Colonic mucosa (tissue), 4 donors: ENCODE measurements at places on chromosomes 13 and 19.

- no peak for DNase-seq
These were observed 221.5 kb downstream of the TEX29 start for GRCh38 chr13:111541752-111542529.

DNA sequence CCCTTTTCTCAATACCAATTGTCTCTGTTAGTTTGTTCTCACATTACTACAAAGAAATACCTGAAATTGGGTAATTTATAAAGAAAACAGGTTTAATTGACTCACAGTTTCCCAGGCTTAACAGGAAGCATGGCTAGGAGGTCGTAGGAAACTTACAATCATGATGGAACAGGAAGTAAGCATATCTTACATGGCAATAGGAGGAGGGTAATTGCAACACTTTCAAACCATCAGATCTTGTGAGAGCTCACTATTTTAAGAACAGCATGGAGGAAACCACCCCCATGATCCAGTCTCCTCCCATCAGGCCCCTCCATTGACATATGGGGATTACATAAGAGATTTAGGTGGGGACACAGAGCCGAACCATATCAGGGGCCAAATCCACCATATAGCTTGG, 1210.1 kb upstream of the SPRY2 start:
- no peak for DNase-seq

- no peak for DNase-seq
These were observed 14.1 kb downstream of the KLF2 start for GRCh38 chr19:16338470-16339360.

- DNase-seq, result no peak
These were observed 14.6 kb upstream of the USE1 start for GRCh38 chr19:17200408-17201079.

DNA sequence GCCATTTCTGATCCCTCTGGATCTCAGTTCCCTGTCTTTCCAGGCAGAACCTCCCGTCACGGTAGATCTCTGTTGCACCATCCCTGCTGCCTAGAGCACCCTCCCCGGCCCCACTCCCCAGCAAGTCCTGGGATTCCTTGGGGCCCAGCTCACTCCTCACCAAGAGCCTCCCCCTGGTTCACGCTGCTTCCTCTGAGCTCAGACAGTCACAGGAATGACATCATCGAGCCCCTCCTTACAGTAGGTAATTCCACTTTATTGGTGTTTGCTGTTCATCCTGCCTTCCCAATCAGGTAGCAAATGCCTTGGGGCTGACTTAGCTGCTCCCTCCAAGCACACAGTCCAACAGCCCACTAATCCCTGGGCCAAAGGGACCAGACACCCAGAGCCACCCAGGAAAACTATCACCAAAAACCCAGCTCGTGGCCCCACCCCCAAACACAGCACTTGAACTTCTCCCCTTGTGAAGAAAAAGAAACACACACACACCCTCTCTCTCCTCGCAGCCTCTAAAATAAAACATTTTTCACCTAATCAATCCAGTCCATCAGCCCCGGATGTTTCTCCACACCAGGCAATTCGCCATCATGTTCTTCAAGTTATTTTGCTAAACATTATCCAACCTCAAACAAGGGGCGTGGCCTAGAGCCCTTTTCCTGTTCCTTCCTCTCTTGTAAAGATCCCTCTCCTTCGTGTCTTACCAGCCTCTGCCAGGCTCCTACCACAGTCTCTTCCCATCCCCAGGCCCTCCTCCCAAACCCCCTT, 2.5 kb downstream of the NAPA start:
- DNase-seq, result peak; percentile 87

- DNase-seq, result no peak
These were observed 373.0 kb downstream of the SLC7A1 start for GRCh38 chr13:29222458-29222857.

DNA sequence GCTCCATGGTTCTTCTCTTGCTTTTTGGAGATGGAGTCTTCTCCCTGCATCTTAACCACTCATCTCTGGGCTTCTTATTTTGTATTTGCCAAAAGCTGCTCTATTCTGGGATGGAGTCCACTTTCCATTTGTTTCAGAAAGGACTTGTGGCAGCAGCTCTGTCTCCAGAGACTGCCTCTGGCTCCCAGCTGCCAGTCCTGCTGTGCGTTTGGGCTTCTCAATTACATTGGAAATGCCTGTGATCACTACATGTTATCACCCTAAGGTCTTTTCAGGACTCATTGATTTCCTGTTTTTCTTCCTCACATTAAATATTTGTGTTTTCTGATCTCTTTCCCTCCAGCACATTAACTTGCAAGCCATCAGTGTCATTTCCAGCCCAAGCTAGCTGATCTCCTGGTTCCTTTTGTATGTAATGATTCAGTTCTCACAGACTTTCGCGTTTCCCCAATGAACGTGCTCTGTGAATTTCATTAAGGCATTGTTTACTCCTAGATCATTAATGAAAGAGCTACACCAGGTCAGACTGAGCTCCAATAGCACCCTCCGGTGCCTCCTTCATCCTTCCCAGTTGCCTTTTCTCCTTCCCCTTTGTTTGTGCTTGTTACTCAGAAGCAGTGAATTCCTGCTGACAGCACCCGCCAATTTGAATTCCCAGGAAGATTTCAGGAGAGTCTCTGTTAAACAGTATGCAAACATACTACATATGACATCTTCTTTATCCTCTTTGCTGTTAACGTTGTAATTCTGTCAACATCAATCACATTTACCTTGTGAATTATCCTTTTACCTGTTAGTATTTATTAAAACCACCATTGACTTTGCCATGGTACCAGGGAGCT, 3.0 kb downstream of the CBY2 start:
- DNase-seq, result no peak

DNA sequence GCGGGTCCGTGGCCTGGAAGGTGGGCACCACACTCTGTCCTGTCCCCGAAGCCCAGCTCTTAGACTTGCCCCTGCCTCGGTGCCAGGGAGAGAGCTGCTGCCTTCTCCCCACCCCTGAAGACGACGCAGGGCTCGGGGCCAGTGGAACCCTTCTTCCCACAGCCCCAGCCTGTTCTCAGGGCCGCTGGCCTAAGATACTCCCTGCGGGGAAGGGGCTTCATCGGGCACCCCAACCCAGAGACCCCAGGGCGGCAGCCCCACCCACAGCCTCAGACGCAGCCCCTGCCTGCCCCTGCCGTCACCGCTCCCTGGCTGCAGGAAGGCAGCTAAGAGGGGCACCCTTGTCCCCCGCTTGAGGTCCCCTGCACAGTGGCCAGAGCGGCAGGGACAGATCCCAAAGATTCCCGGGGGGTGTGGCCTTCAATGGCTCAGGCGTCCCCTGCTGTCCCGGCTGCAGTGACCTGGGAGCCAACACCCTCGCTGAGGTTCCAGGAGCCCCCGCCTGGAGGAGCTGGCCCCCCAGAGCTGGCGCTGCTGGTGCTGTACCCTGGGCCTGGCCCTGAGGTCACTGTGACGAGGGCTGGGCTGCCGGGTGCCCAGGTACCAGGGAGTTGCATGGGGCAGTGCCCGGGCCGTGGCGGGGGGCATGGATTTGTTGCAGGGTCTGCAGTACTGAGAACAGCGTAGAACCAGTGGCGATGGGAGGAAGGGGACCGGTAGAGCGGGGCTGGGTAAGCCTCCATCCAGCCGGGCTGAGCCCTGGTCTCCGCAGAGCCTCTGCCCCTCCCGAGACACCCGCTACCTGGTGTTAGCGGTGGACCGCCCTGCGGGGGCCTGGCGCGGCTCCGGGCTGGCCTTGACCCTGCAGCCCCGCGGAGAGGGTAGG, 1.0 kb downstream of the AMH start:
- DNase-seq, result no peak

DNA sequence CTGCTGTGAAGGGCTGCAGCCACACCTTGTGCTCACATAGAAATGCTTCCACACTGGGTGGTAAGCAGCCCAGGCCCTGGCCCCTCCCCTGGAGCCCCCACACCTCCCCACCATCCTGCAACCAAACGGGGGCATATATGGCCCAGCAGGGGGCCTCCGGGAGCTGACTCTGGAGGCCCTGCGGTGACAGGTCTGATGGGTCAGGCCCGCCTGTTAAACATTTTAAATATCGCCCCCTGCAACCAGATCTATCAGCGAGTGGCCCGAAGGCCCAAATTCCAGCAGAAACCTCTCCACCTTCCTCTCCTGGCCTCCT, 48.0 kb upstream of the KATNAL1 start:
- no peak for DNase-seq

DNA sequence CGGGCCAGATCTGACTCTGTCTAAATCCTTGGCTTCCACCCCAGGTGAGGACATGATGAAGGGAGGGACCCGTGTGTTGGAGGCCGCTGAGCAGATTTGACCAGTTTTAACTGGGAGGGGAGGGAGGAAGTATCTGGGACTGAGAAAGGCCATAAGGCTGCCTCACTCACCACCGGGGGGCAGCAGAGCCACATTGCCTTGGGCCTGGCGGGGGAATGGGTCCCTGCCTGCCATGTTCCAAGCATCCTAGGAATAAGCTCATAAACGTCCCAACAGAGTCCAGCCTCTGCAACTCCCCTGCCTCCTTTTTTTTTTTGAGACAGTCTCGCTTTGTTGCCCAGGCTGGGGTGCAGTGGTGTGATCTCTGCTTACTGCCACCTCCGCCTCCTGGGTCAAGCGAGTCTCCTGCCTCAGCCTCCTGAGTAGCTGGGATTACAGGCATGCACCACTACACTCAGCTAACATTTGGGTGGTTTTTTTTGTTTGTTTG, 15.5 kb downstream of the MAST3 start:
- DNase-seq, result peak; percentile 96

DNA sequence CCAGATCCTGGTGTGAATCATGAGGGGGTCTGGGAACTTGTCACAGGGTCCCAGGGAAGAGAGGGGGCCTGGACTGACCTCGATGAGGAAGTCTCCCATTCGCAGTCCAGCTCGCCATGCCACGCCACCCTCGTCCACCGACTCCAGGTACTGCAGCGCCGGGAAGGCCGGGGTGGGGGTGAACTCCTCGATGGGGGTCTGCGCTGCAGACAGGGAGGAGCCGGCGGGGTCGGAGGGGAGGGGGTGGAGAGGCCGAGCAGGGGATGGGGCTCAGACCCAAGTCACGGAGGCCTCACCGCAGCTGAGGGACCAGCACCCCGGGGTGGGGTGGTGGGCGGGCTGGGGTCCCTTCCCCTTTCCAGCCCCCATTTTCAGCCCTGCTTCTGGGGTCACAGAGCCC, 30.8 kb downstream of the SHANK1 start:
- no peak for DNase-seq

DNA sequence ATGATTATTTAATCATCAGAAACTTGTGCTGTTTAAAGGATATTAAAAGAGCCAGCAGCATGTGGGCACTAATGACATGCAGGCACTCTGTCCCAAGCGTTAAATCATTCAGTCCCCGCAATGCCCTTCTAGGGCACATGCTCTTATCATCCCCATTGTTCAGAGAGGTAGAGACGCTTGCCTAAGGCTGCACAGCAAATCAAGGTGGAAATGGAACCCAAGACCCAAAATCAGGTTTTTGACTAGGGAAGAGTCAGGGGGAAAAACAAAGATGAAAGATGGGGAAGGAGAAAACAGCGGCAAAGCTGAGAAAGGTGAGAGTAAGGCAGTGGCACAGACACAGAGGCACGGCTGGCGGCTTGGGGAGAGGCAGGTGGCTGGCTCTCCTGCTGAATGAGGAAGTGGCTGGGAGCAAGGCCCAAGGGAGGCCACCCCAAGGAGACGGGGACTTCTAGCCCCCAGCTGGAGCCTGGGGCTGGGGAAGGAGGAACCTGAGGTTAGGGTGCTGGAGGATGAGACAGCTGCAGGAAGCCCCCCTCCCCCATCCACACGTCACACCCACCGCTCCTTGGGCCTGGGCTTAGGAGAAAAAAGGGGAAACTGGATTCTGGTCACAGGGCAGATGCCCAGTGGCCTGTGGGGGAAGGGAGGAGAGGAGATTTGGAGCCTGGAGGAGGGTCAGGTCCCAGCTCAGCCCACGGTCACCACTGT, 1.0 kb upstream of the TYROBP start:
- DNase-seq, result peak; percentile 56

DNA sequence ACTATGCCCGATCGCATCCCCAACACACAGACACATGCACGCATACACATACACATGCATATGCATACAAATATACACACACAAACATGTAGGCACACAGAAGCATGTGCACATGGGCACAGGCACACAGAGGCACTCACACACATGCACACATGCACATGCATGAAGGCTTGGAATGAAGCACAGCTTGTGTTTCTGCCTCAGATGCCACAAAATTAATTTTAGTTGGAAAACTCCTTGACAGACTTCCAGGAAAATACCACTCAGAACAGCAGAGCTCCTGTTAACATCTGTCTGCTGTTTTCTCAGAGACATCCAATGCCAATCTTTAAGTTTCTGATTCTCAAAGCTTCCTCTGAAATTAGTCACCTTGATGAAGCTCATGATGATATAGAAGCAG, 532.7 kb downstream of the RFC3 start:
- DNase-seq, result no peak

GRCh38 chr19:36209372-36209771, 5.1 kb downstream of the ZNF565 start:
- DNase-seq, result no peak

DNA sequence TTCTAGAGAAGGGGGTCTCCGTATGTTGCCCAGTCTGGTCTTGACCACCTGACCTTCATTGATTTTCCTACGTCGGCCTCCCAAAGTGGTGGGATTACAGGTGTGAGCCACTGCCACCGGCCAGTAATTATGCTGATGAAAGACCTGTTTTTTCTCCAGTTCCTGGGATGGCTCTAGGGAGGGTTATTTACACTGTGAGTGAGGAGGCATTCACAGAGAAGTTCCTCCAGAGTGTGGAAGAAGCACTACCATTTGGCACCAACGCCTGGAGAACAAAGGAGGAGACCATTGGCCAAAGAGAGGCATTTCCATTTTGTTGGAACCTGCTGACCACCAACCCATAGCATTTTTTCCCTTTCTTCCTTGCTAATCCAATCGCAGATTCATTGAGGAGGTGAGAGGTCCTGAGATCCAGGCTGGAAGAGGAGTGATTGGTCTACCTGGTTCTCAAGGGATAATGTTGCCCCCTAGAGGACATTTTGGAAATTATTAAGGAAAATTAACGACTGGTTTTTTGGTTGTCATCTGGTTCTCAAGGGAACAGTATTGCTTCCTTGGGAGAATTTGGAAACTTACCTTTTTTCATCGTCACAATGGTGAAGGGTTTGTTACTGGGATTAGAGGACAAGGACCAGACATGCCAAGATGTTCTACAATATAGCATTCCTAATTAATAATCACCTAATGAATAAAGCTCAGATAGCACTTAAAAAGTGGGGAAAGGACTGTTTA, 5.5 kb upstream of the SAE1 start:
- DNase-seq, result no peak

- DNase-seq, result no peak
These were observed 135.7 kb downstream of the CRYL1 start for GRCh38 chr13:20389696-20390525.

DNA sequence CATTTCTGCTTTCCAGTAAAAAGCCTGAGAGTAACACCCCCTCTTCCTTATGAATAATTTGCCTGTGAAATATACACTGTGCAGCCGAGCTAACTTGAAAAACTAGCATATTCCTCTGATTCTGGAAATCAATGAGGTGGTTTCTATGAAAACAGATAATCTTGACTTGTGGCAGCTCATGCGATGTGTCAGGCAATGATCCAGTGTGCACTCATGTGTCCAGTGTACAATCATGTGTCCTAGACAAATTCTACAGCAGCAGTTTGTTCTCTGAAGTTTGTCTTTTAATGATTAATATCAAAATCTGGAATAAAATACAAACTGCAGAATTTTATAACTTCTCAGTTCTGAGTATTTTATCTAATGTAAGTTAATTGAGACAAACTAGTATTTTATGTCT, 2213.9 kb upstream of the PCDH20 start:
- DNase-seq, result no peak
